ENCODE measurements at places on chromosomes 7 and 10.

DNA sequence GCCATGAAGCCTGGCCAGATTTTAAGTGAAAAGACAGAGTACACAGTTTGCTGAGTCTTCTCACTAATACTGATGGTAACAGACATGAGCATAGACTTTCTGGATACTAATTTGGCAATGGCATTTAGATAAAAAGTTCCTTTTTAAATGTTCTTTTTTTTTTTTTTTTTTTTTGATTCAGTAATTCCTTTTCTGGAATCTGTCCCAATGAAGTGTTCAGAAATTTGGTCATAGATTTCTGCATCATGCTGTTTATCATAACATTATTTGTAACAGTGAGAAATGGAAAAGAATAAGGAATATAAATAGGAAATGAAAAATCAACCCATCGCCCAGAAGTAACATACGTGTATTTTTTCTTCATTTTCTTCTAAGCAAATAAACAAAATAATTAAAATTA is 354.9 kb downstream of the CALN1 start:
- no peak for DNase-seq

GRCh38 chr7:20858951-20859350 is 72.3 kb upstream of the SP8 start:
- DNase-seq = peak; percentile 19

DNA sequence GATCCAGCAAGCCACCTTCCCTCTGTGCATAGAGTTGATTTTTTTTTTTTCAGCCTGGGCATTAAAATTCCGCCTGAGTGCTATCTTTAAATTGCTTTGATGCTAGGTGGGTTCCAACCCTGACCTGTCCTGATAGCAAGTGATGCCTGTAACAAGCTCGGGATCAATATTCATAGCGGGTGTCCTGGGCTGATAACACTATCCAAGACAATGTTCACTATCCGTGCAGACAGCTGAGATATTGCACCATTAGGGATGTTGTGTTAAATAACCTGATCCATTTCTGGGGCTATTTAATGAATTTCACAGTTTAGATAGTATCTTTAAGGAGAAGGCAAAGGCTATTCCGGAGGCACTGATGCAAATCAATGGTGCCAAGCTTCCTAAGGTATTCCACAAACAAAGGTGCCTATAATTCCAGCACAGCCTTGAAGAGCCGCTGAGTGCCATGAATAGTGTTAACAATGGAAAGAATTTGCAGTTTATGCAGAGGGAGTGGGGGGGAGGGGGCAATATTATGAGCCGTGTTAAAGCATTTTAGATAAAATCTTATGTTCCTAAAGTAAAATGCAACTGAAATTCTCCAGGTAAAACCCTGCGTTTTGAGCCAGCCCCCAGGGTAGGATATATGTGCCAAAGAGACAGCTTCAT is 4.2 kb upstream of the NKX1-2 start:
- no peak for DNase-seq

DNA sequence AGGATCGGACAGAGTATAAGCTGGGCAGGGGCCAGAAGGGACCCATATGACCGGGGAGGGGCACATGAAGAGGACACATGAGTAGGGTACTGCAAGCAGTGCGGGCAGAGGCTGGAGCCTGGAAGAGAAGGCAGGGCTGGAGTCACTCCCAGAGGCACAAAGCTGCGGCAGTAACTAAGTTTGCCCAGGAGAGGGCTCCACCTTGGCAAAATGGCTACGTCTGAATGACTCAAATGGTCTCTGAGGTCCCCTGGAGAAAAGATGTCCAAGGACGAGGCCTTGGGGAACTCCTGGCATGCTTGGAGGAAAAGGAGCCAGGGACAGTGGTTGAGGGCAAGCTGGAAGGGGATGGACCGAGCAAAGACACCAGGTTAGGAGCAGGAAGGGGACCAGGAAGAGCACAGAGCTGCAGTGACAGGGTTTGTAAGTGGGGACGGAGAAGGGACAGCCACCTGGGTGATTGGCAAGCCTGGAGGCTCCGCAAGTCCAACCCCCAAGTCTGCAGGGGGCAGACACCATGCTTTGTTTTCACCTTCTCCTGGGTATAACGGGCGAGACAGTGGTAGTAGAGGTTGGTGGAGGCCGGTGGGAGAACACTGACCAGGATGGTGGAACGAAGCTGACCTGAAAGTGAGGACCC is 43.1 kb upstream of the LBX1 start:
- DNase-seq = peak; percentile 47

DNA sequence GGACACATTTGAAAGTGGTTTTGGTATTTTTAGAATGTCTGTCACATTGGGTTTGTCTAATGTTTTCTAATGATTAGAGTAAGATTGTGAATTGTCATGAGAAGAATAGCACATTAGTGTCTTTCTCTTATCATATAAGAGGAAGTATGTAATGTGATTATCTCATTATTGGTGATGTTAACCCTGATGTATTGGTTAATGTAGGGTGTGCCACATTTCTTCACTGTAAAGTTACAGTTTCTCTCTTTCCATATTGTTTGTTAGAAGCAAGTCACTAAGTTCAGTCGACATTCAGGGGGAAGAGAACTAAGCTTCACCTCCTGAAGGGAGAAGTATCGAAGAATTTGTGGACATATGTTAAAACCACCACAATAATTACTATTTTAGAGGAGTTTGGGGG is 56.3 kb upstream of the DNAH11 start:
- no peak for DNase-seq

DNA sequence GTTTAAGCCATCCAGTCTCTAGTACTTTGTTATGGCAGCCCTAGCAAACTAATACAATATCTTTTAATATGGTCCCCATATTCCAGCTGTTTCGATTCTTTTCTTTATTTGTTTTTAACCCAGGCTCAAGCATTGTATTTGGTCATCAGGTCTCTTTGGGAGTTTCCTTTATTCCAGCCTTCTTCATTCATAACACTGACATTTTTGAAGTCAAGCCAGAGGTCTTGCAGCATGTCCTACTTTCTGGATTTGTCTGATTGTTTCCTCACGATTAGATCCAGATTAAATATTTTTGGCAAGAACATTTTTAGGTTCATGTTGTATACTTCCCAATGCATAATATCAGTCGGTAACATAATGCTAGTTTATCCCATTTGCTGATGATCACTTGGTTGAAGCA is 11.8 kb downstream of the SLC25A13 start:
- DNase-seq = no peak

DNA sequence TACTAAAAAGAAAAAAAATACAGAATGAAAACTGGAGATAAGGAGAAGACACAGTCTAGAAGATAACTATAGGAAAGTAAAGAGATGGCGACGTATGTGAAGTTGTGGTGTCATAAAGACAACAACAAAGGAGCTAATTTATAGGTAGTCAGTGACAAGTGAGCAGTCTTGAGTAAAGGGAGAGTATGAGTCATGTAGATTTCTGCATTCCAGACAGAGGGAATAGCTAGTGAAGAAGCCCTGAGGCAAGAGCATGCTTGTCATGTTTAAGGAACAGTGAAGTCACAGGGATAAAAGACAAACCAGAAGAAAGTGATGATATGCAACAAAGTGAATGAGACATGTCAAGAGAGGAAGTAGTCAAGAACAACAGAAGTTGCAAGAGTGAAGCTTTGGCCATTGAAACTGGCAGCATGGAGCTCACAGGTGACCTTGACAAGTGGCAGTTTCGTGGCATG is 2.3 kb upstream of the MIOS start:
- no peak for DNase-seq

All from putamen (tissue), 1 donor.